Stimulated activated CD8-positive, alpha-beta memory T cell treated with anti-CD3 and anti-CD28 coated beads, Interleukin-2, amount 100 ng/mL, for 1 hour (primary cell): ENCODE measurements at places on chromosomes 6 and 20.

GRCh38 chr6:133817460-133818047, 71.4 kb upstream of the TCF21 start:
- DNase-seq, result no peak

- no peak for DNase-seq
These were observed 520.0 kb upstream of the HS3ST5 start for GRCh38 chr6:114862819-114863218.

GRCh38 chr6:119446609-119447008, 97.0 kb upstream of the MAN1A1 start:
- DNase-seq, result no peak

DNA sequence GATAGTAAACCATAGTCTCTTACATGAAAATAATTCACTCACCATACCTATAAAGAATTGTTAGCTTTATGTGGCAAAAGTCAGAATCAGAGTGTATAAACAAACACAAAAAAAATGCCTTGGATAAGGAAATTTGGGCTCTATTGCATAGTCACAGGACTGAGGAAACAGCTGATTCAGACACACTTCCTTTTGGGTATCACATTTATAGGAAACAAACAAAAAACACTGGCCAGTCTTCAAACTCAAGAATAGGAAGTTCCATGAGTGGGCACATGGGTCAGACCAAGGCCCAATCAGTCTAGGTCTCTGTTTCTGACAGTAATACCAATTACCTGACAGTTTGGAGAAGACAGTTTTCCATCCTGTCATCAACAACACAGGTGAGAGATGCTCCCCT, 8.0 kb downstream of the SLC18B1 start:
- DNase-seq, result no peak

- DNase-seq, result no peak
These were observed 503.5 kb upstream of the CITED2 start for GRCh38 chr6:139877828-139878405.
